ENCODE measurements at places on chromosomes 7 and 10.

DNA sequence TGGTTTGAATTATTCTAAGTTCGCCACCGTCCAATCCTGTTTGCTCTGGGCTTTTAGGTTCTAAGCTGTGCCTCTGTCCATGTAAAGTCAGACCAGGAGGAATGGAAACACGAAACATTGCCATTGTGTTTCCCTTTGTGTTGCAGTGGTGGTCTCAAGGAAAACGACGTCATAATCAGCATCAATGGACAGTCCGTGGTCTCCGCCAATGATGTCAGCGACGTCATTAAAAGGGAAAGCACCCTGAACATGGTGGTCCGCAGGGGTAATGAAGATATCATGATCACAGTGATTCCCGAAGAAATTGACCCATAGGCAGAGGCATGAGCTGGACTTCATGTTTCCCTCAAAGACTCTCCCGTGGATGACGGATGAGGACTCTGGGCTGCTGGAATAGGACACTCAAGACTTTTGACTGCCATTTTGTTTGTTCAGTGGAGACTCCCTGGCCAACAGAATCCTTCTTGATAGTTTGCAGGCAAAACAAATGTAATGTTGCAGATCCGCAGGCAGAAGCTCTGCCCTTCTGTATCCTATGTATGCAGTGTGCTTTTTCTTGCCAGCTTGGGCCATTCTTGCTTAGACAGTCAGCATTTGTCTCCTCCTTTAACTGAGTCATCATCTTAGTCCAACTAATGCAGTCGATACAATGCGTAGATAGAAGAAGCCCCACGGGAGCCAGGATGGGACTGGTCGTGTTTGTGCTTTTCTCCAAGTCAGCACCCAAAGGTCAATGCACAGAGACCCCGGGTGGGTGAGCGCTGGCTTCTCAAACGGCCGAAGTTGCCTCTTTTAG, 46.3 kb upstream of the DMBT1 start:
- no peak for DNase-seq

DNA sequence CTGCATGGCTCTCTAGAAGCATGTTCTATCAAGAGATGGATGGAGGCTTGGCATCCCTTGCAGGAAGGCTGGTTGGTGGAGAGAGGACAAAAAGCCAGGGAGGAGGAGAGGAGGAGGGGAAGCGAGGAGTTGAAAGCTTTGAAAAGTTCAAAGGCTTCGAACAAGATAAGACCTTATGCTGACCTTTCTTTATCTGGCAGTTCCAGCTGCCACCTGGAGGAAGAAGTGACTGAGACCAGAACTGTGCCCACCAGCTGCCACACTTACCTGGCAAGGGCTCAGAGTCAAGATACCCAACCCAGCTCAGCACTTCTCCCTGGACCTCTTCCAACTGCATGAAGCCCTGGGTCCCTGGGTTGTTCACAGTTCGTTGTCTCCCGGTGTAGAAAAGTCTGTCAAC, 14.8 kb downstream of the CCL24 start:
- DNase-seq = no peak

DNA sequence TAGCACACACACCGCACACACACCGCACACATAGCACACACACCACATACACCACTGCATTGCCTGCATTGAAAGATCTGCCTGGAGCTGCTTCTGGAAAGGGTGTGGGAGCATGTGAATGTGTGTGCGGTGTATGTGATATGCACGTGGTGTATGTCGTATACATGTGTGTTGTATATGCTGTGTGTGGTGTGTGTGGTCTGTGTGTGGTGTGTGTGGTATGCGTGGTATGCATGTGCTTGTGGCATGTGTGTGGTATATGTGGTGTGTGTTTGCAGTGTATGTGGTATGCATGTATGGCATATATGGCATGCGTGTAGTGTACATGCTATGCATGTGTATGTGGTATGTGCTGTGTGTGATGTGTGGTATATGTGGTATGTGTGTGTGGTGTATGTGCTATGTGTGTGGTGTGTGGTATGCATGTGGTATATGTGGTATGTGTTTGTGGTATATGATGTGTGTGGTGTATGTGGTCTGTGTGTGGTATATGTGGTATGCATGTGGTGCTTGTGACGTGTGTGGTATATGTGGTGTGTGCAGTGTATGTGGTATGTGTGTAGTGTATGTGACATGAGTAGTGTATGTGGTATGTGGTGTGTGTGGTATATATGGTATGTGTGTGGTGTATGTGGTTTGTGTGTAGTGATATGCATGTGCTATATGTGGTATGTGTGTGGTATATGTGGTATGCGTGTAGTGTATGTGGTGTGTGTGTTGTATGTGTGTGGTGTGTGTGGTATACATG, 176.2 kb downstream of the WDR37 start:
- no peak for DNase-seq

GRCh38 chr7:155348806-155349205, 51.1 kb downstream of the INSIG1 start:
- no peak for DNase-seq

GRCh38 chr7:93757426-93757825, 133.1 kb downstream of the TFPI2 start:
- no peak for DNase-seq

DNA sequence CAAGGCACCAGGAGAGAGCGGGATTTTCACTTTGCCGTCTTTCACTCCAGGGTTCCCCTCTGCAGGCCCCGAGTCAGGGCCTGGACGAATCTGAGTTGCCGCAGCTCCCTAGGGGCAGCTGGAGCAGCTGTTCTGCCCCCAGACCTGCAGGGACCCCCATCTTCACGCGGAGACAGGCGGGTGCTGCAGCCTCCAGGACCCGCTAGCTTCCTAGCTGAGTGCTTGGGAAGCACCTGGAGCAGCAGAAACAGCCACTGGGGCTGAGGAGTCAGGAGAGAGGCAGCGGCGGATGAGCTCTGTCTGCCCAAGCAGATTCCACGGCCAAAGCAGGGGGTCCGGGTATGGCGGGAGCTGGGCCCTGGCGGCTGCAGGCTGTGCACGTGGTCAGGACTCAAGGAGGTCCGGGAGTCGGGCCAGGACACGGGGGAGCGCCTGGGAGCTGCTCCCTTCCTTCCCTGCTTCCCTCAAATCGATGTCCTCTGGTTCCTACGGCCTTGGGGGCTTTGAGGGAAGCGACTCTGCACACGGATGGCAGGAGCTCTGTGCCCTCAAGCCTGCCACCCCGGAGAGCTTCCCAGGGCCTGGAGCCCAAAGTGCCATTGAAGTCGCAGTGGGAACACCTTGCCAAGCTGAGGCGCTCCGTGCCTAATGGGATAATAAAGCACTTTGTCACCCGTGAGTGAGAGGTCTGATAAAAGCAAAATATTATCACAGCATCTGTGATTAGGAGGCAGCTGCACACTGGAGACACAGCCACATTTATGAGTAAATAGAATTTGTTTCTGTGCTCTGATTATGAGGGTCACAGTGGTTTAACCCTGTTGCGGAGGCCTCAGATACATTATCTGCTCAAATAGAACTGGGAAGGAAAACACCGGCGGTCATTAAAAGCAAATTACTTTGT, 17.2 kb downstream of the MNX1 start:
- no peak for DNase-seq

DNA sequence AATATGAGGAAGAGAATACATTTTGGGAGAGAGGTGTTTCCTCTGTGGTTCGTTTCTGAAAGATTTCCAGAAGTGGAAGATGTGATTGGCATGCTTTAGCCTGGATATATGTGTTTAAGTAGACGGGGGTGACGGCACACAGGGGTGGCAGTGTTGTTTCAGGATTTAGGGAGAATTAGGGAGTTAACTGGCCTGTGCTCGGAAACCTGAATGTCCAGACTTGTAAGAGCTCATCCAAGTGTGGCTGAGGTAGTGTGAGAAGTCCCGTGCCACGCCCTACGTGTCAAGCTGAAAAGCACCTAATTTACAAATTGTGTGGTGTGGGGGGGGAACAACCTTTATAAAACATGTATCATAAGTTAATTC, 1.1 kb downstream of the RALA start:
- no peak for DNase-seq

DNA sequence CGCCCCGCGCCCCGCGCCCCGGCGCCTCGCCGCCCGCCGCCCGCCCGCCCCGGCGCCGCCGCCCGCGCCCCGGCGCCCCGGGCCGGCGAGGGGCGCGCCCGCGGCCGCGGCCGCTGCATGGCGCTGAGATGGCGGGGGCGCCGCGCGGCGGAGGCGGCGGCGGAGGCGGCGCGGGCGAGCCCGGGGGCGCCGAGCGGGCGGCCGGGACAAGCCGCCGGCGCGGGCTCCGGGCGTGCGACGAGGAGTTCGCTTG, 174 bp downstream of the ADCY1 start:
- no peak for DNase-seq

- DNase-seq = no peak
These were observed 80.4 kb downstream of the DNMBP start for GRCh38 chr10:99929360-99929759.
